ENCODE measurements at places on chromosomes 6 and 20. TPM values are rescaled to one million over a fixed set of nuclear protein-coding genes. Genes with fewer than 3 reads are reported as not detected.

SEMG1 gene
- not detected for polyA plus RNA-seq

NNAT gene
- 4.0 TPM for polyA plus RNA-seq

EYS gene
- 0.22 TPM for polyA plus RNA-seq

SLC22A16 gene
- not detected for polyA plus RNA-seq

ULBP1 gene
- polyA plus RNA-seq = 0.16 TPM

MRPL14 gene
- polyA plus RNA-seq = 30.0 TPM

DEFB124 gene
- polyA plus RNA-seq = 0.20 TPM

PSMB9 gene
- 66.6 TPM for polyA plus RNA-seq

C6orf141 gene
- 9.2 TPM for polyA plus RNA-seq

ATG5 gene
- polyA plus RNA-seq = 11.8 TPM

SLC17A3 gene
- not detected for polyA plus RNA-seq

SLC22A2 gene
- not detected for polyA plus RNA-seq

SLC16A10 gene
- polyA plus RNA-seq = 3.4 TPM
